CD4-positive, CD25-positive, alpha-beta regulatory T cell (primary cell): ENCODE measurements at places on chromosomes 3 and 15. TPM values are rescaled to one million over a fixed set of nuclear protein-coding genes. Genes with fewer than 3 reads are reported as not detected.

GRCh38 chr3:64417816-64418215, 192.6 kb upstream of the PRICKLE2 start:
- DNase-seq: no peak

DNA sequence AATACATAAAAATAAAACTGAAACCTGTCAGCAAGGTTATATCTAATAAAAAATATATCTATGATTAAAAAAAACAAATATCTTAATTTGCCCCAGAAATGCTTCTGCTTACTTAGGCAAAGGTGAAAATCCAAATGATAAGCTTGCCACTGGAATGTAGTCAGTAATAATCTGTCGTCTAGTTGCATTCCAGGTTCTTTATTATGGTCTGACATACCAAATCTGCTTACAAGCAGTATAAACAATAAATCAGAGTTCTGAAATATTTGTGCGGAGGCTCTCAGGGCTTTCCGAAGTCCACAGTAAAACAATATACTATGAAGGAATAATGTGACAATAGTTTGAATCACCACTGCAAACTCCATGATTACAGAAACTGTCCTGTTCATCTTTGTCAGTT, 1133.5 kb downstream of the ROBO1 start:
- no peak for DNase-seq

GRCh38 chr3:140573011-140573410, 104.9 kb upstream of the TRIM42 start:
- no peak for DNase-seq

DNA sequence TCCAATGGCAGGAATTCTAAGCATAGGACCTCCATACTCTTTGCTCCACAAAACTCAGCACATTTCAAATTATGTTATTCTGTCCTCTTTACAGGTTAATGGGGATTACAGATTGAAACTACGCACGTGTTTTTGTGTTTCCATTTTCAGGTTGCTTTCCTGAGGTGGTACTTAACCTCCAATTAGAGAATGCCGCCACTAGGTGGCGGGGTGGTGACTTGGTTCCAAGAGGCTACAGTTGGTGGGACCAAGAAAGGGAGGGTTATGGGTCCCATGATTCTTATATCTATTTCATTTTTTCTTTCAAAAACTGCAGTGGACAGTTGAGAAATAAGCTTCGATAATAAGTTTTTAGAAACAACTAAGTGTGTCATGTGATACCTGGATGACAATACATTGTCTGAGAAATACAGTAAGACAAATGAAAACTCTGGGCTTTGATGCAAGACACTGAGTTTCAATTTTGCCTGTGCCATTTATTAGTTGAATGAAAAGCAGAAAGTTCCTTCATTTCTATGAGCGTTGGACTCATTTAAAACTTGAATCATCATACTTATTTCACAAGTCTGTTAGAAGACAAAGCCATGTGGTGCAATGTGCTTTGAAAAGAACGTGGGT, 539.0 kb downstream of the FGF12 start:
- no peak for DNase-seq

DNA sequence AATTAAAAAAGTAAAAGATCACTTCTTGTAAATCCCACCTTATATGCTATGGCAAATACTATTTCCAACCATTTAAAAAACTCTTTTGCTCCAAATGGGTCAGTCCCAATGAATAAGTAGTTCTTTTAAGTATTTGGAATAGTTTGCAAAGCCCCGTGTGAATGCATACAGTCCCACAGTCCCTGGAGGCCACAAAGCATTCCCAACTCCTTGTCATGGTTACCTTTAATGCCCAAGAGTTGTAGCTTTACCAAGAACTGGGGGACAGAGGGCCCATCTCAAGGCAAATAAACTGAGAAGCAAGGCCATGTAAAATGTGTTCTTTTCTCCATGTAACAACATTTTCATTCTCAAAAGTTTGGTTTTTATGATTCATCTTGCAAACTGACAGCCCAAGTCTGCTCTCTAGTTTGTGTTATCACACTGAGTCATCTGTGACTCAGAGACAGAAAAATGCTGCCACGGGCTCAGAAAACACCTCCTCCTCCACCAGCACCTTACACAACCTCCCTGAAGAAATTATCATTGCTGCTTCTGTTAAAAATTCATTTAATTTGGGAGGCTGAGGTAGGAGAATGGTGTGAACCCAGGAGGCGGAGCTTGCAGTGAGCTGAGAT, 336.2 kb downstream of the ERC2 start:
- no peak for DNase-seq

GRCh38 chr3:9199775-9200174, 49.7 kb downstream of the SRGAP3 start:
- DNase-seq: no peak

DNA sequence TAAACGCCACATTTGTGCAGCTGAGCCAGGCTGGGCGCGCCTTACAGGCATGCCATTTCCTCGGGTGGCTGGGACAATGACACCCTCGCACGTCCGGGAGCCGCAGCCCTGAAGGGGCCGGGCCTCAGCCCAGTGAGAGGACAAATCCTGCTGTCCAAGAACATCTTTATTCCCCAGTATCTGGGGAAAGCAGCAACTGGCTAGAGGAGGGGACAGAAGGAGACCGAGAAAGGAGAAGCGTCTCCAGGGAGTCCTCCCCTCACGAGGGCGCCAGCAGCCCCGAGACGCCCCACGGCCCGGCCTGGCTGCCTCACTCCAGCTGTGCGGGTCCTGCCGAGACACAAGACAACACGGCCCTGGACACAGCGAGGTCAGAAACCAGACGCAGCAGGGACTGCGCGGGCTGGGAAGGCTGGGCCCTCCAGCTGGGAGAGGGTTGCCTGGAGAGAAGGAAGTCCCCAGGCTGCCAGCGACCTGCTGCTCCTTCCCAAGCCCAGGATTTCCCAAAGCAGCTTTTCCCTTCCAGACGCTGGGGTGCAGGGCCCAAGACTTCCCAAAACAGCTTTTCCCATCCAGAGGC, 130.2 kb downstream of the CHSY1 start:
- DNase-seq: peak; percentile 9

- no peak for DNase-seq
Measured at GRCh38 chr3:131608741-131609140, 106.0 kb upstream of the MRPL3 start.

GRCh38 chr3:168087539-168087938, 8.2 kb downstream of the GOLIM4 start:
- no peak for DNase-seq

GRCh38 chr3:196931828-196932587, 10.3 kb downstream of the NCBP2 start:
- DNase-seq: no peak

DNA sequence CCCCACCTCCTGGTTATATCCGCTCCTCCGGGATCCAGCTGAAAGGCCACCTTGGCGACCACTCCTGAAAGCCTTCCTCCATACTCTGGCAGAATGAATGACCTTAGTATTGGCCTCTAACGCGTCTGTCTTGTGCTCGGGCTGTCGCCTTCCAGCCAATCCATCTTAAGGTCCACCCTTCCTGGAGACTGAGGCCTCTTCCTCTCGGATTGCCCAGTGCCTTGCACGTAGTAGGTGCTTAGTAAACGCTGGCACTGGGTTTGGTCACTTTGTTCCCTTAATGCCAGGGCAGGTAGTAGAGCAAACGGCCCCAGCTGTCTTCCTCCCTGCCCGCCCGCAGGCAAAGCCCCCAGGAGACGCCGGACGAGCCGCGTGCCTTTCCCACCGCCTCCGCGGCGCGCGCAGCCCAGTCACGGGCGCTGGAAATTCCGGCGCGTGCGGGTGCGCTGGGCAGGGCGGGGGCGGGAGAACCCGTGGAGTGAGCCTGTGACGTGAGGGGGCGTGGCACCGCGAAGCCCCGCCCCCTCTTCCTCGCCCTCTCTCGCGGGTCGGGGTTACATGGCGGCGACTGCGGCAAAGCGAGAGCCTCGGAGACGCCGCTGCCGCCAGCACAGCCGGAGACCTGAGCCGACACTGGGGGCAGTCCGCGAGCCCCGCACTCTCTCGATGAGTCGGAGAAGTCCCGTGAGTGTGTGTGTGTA, at the start of gene MAPK6:
TSS of gene MAPK6 (plus strand) at position 527 of the 701 bp plus-strand sequence. CDS start 27,242 bp downstream, outside the sequence.
- DNase-seq: peak; percentile 92

DNA sequence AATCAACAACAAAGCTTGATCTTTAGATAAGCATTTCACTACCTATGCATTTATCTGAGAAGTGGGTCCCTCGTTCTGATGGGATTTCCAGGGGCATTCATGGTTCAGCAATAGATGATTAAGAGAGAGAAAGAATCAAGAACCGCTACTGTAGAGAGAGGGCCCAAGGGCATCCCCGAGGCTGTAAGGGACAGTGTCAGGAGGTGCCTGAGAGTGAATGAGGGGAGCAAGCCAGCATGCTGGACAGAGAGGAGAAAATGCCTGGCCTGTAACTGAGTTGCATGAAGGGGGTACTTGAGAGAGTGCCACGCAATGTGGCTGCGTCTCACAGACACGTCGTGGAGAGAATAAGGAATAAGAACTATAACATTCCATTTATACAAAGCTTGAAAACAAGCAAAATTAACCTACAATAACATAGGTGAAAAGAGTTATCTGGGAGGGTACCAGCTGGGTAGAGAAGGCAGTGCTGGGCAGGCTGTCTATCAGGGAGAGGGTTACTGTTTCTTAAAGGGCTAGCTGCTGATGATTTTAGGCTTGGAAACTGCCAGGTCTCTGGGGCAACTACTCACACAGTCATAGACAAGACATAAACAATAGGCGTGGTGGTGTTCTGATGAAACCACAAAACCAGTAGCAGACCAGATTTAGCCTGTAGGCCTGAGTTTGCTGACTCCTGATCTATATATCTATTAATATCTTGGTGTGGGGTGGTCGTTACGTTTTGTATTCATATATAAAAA, 374.6 kb upstream of the CFAP20DC start:
- DNase-seq: peak; percentile 7

DNA sequence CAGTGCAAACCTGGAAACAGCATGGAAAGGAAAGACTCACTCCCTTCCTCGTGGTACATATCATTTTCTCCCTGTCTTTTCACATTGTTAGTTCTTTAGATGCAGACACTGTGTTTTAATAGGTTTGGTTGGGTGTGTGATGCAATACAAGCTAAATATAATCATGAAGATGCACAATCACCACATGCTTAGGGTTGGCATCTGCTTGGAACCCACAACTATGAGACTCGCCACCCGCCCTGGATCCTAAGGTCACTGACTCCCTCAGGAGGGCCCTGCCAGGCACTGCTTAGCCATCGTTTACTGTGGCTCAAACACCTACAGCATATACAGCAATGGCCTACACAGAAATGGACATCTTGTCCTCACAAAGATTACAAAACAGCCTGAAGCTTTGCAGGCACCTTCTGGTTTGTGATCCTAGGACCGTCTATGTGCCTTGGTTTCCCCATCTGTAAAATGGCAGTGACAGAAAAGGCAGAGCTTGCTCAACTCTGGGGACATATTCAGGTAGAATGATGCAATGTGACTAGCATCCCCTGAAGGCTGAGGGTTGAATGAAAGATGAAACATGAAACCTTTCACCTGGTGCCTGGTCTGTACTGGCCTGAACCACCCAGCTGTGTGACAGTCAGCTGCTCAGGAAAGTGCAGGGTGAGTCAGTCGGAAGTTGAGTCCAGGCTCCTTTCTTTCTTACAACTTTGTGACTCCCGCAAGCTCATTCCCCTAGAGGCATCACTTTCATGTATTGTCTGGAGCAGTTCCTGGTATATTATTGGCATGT, 123.6 kb upstream of the PFN2 start:
- no peak for DNase-seq

GRCh38 chr3:31170932-31171670, 276.6 kb upstream of the GADL1 start:
- DNase-seq: no peak

DNA sequence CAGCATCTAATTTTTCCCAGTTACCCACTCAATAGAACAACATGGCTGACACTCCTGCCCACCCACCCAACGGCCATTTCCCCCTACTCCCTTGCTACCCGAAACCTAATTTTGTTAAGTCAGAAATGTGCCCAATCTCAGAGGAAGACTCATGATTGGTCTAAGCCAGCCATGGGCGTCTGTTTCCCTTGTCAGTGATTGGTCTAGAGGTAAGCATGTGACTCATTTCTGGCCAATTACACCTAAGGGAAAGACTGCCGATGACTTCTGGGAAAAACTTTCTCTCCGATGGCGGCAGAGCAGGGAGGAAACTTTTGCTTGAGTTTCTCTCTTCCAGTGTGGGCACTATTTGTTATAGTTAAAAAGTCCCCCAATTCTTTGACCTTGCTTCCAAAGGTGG, 72.9 kb downstream of the RPLP1 start:
- no peak for DNase-seq

- no peak for DNase-seq
Measured at GRCh38 chr3:149612456-149612855, 45.4 kb downstream of the WWTR1 start.

- no peak for DNase-seq
Measured at GRCh38 chr3:164537485-164537884, 540.8 kb downstream of the SI start.

GRCh38 chr3:99960941-99961340, 143.3 kb downstream of the CMSS1 start:
- DNase-seq: no peak

- DNase-seq: no peak
Measured at GRCh38 chr15:69976366-69976994, 121.2 kb downstream of the TLE3 start.

DNA sequence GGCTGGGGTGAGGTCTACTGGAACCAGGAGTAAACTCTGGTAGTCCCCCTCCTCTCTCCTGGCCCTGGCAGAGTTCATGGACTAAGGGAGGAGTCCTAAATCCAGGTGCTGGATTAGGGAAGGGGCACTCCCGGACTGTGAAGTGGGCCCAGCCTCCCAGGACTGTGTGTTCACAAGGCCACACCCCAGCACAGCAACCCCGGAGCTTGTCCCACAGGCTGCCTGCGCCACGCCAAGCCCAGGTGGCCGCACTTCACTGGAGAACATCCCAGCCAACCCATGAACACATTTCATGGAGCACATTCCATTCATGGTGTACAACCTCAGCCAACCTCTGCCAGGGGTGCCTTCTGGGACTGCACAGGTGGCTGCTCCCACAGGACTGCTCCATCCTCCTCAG, 8.2 kb downstream of the ARPIN start:
- no peak for DNase-seq

KLHL40 gene
- total RNA-seq: not detected

DPP8 gene
- 43.1 TPM for total RNA-seq

SOX14 gene
- total RNA-seq: not detected

LINGO1 gene
- total RNA-seq: not detected

SCAP gene
- 92.4 TPM for total RNA-seq

ATP13A5 gene
- total RNA-seq: not detected
